ENCODE measurements at places on chromosomes 16 and 17. TPM values are rescaled to one million over a fixed set of nuclear protein-coding genes. Genes with fewer than 3 reads are reported as not detected.

DNA sequence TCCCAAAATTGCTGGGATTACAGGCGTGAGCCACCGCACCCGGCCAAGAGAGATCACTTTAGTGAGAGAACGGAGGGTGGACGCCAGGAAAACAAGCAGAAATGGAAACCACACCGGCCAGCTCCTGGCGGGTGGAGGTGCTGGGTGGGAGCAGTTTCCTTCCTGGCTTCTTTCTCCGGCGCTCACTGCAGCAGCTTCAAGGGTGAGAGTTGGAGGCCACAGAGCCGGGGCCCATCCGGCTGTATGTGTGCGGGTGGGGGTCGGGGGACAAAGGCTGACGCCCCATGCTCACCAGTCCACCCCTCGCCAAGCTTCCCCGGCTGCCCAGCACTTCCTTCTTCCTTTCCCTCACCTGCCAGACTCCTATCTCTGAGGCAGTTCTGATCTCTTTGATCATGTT is 13.5 kb upstream of the BHLHA9 start:
- no peak for DNase-seq

- no peak for DNase-seq
These were observed 2100.7 kb downstream of the TP53TG3F start for GRCh38 chr16:35559911-35560636.

Gene MLYCD
- 5.2 TPM for polyA plus RNA-seq

DNA sequence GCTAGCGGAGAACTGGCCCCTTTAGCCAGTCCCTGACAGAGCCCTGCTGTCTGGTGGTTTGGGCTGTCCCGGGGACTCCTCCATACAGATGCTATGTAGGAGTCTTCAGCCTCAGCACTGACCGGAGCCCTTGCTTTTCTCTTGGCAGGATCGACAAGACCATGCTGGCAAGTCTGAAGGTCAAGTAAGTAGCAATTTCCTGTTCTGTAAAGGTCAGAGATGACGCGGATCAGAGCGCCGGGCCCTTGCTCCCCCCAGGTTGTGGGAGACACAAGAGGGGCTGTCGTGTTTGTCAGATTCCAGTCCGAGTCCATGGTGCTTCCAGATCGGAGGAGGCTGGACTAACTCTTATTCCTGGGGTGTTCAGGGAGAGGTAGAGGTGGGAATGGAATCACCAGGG is 4.1 kb downstream of the RAP1GAP2 start:
- no peak for DNase-seq

GRCh38 chr16:49701065-49701685 is 154.7 kb downstream of the ZNF423 start:
- no peak for DNase-seq

GRCh38 chr17:76007131-76007849 is 6.6 kb downstream of the CDK3 start:
- DNase-seq = no peak

- DNase-seq = peak; percentile 29
These were observed 43.4 kb upstream of the ICAM2 start for GRCh38 chr17:64063766-64064224.

Gene KRT9
- polyA plus RNA-seq = 0.08 TPM

GRCh38 chr17:43628089-43628650 is 33.6 kb downstream of the MEOX1 start:
- no peak for DNase-seq

DNA sequence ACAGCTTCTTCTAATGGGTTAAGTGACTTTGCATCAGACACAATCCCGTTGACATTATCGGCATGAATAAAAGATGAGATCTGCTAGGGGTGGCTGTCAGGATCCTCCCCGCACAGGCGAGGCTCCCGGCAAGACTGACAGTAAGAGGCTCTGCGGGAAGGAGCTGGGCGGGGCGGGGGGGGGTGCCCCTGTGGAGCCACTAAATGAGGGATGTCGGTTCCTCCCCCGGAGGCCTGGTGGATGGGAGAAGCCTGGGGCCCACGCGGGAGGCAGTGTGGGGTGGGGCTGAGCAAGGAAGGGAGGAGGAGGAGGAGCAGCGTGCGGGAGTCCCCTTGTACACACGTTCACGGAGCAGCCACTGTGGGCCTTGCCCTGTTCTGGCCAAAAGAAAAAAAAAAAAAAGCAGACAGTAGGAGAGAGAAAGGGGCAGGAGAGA is 190.9 kb upstream of the GSE1 start:
- no peak for DNase-seq

- no peak for DNase-seq
These were observed 21.8 kb upstream of the CACNG4 start for GRCh38 chr17:66942451-66943264.

DNA sequence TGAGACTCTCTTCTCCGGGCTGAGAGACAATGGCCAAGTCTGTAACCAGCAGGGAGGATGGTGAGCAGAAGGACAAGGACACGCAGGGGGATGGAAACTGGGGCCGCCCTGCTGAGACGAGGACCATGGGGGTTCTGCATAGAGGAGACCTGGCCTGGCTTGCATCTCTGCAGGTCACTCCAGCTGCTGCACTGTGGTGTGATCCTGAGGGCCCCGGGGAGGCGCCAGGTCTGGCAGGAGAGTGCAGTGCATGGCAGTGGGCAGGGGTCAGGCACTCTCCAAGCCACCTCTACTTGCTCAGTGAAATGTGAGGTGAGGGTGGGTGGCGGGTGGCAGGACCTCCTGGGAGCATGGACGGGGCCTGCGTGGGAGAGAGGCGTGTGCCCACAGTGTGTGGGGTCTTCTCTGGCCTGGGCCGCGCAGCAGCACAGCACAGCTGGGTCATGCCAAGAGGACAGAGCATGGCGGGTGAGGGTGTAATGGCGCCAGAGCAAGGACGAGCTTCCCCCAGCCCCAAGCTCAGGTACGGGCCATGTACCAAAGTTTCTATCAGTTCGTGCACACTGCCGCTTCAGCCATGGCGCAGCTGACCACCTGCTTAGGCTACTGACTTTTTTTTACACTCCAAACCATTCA is 43.1 kb downstream of the KLHDC4 start:
- DNase-seq = no peak

Gene THOC6
- 26.9 TPM for polyA plus RNA-seq

Data from muscle of back (tissue), 13 donors.